ENCODE measurements at places on chromosomes 16 and 17.
A peak's percentile ranks its signal among the peaks of the same experiment; 100 is the strongest.

DNA sequence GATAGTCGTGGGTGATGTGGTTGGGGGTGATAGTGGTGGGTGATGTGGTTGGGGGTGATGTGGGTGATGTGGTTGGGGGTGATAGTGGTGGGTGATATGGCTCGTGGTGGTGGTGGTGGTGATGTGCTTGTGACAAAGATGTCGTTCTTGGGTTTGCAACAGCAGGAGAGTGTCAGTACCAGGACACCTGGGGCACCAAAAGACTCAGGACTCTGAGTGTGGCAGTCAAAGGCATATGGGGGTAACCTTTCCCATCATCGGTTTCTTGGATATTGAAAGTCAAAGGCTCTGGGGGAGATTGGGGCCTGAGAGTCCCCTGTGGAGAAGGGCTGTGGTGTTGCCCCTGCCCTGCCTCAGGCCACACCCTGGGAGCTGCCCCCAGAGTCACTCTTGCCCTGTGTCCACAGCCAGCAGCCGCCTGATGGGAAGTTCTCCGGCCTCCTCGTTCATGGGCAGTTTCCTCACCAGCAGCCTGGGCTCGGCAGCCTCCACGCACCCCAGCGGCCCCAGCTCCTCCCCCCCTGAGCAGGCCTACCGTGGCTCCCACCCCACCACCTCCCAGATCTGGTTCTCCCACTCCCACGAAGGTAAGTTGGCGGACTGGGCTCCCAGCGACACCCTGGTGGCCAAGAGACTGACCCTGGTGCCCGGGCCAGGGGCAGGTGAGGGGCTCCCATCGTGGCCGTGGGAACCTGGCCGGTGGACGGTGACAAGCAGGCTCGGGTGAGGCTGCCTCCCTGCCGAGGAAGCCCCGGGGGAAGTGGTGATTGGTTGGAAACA lies 31.3 kb downstream of the BAHCC1 start:
- DNase-seq: no peak

DNA sequence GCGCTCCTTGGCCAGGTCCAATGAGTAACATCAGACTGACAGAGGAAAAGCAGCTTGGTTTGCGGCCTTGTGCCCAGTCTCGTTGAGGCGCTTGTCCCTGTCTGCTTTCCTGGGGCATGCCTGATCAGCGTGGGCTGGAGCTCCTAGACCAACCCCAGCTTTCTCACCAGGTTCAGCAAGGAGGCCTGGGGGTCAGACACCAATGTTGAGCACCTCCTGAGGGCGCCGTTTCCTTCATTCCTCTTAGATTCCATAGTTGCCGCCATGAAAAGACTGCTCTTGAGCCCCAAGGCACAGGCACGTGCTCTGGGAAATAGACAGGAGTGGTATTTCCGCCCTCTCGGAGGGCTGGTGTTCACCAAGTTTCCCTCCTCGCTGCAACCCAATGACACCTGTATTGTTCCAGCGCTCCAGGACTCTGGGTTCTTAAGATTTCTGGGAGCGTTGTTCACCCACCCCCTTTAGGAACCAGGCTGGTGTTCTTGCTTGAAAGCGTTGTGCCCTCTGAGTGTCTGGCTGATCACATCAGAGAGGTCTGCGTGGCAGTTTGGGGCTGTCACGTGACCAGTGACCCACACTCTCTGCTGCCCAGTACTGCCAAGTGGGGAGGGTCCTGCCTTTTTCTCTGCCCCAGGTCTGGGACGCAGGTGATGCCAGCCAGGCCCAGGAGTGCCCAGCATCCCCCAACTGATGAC lies 18.0 kb downstream of the KCTD2 start:
- no peak for DNase-seq

DNA sequence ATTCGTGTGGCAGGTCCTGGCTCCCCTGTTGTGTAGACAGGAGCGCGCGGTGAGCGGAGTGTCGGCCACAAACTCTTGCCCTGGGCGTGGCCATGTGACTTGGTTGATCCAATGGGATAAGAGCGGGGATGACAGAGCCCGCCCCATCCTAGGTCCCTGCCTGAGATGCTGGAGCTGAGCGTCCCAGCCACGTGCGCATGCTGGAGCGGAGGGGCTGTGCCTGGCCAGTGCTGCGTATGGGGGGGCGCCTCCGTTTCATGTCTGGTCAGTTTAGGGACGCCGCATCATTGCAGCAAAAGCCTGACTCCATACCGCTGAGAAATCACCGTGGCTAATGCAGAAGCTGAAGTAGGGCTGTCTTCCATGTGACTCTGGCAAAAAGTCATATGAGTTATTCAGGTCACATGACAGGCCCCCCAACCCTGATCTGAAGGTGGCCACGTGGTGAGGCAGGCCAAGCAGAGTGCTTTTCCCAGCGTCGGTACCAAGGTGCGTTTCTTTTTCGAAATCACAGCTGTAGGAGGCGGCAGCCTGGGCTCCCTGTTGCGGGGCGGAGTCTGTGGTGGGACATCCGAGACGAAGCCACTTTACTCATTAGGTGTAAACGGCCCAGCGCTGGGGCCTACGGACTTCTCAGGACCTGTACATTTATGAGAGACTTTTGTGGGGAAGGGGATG lies 22.5 kb downstream of the HSBP1 start:
- no peak for DNase-seq

DNA sequence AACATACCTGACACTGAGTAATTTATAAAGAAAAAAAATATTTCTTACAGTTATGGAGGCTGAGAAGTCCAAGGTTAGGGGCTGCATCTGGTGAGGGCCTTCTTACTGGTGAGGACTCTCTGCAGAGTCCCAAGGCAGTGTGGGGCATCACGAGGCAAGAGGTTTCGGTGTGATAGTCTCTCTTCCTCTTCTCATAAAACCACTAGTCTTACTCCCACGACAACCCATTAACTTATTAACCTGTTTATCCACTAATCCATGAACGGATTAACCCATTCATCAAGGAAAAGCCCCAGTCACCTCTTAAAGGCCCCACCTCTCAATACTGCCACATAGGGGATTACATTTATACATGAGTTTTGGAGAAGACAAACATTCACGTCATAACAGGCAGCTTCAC lies 20.1 kb downstream of the CIITA start:
- DNase-seq: no peak

DNA sequence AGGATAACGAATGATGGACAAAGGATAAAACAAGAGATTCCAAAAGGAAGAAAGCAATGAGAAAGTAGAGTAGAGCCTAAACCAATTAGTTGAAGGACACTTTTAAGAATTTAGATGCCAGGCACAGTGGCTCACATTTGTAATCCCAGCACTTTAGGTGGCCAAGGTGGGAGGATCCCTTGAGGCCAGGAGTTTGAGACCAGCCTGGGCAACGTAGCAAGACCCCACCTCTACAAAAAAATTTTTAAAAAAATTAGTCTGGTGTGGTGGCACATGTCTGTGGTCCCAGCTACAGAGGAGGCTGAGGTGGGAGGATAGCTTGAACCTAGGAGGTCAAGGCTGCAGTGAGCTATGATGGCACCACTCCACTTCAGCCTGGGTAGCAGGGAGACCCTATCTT lies 20.0 kb downstream of the ABCA10 start:
- no peak for DNase-seq

GRCh38 chr17:40563220-40564052 lies 1.8 kb downstream of the CCR7 start:
- no peak for DNase-seq

- peak; percentile 28 for DNase-seq
Measured at GRCh38 chr16:46649588-46650253, 28.5 kb upstream of the SHCBP1 start.

DNA sequence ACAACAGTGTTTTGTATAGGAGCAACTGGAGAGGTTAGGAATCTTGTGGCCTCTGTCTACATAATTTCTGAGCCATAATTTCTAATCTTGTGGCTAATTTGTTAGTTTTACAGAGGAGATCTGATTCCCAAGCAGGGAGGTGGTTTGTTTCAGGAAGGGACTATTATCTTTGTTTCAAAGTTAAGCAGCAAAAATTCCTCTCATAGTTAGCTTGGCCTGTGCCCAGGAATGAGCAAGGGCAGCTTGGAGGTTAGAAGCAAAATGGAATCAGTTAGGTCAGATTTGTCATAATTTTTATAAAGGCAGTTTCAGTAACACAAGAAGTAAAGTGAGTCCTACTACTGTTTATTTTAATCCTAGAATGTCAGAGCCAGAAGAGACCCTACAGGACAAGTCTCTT lies 2.0 kb upstream of the RDM1 start:
- DNase-seq: no peak

GRCh38 chr17:79713391-79713790 lies 17.4 kb upstream of the ENPP7 start:
- DNase-seq: no peak

GRCh38 chr16:66459878-66460277 lies 32.8 kb downstream of the BEAN1 start:
- no peak for DNase-seq

DNA sequence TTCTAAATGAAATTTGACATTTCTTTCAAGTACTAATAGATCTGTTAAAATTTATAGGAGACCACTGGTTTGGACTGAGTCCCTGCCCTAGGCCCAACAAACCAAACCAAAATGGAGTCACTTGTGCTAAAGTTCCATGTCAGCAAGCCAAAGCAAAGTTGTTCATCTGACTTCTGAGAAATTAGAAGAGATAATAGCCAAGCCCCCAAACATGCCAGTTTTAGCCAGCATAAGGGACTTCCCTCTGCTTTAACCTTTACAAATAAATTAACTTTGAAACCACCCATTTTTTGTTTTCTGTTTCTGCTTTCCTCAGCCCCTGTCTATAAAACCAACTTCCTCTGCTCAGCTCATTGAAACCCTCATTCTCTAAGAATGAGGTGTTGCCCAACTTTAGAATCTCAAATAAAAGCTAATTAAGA lies 18.9 kb downstream of the CDR2 start:
- no peak for DNase-seq

DNA sequence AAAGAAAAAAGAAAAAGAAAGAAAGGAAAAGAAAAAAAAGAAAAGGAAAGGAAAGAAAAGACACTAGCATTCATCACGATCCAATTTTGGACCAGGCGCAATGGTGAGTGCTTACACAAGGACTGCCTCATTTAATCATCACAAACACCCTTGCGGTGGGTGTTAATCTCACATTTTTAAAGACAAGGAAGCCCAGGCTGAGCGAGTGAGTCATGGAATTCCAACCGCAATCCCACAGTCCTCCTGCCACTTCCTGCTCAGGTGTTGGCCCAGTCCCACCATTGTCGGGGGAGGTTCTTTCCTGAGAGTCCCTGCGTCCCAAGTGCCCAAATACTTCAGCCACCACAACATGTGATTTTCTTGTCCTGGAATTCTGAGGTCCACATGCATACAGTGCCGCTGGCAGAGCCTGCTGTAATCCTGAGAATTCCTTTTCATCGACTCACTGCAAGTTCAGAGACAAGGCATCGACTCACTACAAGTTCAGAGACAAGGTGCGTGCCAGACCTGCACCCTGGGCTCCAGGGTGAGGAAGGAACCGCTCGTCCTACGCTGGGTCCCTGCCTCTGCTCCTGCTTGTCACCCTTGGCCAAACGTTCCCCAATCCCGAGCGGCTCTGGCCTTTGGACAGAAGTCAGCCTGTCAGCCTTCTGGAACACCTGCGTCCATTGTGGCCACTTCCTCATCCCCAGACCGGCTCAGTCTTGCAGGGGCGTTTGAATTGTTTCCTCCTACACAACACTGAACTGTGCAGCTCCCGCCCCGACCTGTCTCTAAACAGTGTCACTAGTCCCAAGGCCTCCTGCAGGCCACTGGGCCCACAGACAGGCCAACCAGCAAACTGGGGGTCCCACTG lies 5.8 kb downstream of the ZG16B start:
- DNase-seq: peak; percentile 47

DNA sequence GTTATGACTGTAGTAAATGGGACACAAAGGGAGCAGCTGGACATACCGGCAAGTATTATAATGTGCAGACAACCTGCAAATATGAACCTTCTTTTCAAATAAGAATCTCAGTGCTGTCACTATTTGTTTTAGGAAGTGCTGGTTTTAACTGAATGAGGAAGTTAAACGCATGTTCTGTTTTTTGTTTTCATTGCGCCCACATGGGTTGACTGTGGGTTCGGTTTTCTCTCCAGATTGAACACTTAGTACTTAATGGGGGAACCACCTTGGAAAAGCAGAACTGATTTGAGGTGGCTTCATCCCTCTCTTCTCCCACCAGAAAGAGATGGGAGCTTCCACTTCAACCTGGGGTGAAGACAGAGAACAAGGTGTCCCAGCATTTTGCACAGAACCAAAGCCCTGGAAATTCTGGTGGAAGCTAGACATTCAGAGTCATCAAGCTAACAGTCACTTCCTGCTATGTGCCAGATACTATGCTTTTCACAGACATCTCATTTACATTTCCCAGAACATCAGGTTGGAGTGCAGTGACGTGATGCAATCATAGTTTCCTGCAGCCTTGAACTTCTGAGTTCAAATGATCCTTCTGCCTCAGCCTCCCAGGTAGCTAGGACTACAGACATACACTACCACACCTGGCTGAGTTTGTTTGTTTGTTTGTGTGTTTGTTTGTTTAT lies 149.8 kb downstream of the CDH13 start:
- no peak for DNase-seq

DNA sequence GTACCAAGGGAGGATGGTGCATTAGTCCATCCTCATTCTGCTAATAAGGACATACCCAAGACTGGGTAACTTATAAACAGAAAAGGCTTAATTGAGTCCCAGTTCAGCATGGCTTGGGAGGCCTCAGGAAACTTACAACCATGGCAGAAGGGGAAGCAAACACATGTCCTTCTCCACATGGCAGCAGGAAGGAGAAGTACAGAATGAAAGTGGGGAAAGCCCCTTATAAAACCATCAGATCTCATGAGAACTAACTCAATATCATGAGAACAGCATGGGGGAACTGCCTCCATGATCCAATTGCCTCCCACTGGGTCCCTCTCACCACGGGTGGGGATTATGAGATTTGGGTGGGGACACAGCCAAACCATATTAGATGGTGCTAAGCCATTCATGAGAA lies 84.5 kb downstream of the SEC14L1 start:
- DNase-seq: no peak

GRCh38 chr17:51402899-51403298 lies 142.6 kb downstream of the UTP18 start:
- DNase-seq: no peak

DNA sequence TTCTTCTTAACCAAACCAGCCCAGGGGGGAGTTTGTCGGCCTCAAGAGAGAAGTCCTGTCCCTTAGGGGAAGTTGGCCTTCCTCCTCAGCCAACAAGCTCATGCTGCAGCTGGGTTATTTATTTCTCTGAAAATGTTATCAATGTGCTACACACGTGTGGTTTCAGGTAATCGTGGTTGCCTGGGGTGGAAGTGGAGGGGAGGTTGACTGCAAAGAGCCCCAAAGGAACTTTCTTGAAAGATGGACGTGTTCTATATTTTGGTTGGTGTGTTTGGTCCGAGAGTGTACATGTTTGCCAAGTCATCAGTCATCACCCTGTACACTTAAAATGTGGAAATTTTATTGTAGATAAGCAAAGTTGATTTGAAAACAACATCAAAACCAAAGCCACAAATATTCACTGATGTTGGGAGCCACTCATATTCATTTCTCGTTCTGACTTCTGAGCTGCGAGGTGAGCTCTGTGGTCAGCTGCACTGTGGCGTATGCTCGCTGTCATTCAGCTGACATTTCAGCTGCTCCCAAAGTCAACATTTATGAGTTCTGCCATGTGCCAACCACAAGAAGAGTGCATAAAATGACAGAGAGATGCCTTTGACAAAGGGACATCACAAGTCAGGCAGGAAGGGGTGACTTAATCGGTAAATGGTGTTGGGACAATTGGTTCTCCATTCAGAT lies 26.5 kb upstream of the ADGRG1 start:
- DNase-seq: no peak

GRCh38 chr17:62708587-62708986 lies 81.1 kb downstream of the MRC2 start:
- no peak for DNase-seq
